T follicular helper cell (primary cell): ENCODE measurements at places on chromosomes 7 and 10.

- DNase-seq = no peak
Measured at GRCh38 chr7:136102881-136103280, 125.7 kb upstream of the MTPN start.

GRCh38 chr10:112799726-112800510 lies 150.1 kb upstream of the TCF7L2 start:
- DNase-seq = no peak

DNA sequence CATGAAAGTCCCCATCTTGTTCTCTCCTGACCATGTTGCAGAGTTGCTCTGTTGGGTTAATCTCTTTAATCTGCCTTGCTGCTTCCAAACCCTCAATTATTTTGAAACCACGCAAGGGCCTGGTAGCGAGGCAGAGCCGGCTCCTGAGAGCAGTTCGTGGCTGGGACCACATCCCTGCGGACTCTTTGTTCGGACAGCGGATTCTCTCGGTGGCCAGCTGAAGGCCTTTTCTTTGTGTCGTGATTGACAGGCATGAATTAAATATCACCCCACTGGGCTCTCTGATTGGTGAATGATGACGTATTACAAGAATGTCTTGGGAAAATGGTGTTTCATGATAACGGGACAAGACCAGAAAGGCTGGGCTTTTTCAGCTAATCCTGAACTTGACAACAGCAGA lies 66.9 kb upstream of the ARHGAP21 start:
- DNase-seq = no peak

- DNase-seq = no peak
Measured at GRCh38 chr10:48670978-48671913, 13.4 kb upstream of the WDFY4 start.

GRCh38 chr7:44964384-44964830 lies 14.4 kb downstream of the MYO1G start:
- no peak for DNase-seq

- DNase-seq = no peak
Measured at GRCh38 chr10:52459097-52459496, 145.0 kb downstream of the DKK1 start.

DNA sequence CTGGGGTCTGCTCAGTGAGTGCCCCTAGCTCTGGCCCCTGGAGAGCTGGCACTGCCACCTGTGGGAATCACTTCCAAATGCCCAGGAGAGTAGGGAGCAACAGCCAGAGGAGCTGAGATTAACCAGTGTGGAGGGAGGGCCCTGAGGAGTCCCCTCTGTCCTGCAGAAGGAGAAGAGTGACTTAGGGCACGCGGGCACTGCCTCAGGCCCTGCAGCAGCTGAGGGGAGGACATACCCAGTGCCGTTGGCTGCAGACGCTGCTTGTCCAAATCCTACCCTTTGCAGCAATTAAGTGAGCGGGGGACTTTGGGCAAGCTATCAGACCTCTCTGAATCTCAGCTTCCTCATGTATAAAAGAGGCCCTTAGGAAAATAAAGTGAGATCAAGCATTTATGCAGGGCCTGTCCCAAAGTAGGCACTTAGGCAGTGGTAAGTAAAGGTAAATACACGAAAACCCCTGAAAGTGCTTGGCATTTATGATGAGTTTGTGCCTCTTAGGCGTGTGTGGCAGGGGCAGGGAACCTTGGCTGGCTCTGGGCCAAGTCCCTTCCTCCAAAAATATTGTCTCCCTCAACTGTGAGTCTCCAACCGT lies 16.9 kb downstream of the PRF1 start:
- no peak for DNase-seq

GRCh38 chr7:41339913-41340676 lies 362.8 kb downstream of the INHBA start:
- DNase-seq = no peak

DNA sequence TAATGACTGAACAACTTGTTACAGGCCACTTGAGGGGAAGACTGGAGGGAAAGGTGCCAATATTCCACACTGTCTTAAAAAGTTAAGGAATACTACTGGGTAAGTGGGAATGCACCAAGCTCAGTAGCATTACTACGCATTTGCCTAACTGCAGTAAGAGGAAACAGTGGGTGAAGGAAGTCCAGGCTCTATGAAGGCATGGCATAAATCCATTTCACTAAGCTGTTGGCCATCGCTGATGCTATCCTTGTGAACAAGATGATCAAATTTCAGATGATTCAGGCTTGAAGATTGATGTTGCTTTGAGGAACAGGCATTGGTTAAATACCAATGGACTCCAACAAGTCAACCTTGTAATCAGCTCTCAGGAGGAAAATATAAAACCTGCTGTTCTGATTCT lies 44.2 kb upstream of the TES start:
- no peak for DNase-seq

DNA sequence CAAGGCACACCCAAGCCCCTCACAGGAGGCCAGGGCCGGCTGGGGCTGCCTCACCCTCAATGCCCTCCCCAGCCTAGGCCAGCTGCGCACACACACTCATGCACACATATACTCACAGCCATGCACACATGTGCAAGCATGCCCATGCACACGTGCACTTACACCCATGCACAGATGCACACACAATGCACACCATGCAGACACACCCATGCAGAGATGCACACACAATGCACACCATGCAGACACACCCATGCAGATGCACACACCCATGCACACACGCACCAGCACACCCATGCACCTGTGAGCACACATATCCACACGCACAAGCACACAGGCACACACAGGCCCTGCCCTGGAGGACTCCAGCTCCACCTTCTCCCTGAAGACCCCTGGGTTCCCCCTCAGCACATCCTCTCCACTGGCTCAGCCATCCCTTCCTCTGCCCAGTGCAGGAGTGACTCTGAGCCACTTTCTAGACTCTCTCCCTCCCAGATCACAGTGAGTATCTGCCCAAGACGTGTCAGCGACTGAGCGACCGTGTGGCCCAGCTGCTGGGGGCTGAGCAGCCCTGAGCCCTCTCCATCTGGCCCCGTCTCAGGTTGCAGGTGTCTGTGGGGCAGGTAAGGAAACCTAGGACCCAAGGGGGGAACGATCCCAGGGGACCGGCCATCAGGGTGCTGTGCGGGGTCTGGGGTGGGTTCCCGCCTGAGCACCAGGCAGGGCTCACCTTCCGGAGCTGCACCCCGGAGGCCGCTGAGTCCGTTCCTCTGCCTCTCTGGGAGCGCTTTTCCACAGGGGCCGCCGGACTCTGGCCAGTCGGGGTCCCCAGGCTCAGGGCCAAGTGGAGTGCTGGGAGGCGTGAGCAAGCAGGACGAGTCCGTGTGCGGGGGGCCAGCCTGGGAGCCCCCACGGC lies 25.8 kb downstream of the AP5Z1 start:
- DNase-seq = no peak

DNA sequence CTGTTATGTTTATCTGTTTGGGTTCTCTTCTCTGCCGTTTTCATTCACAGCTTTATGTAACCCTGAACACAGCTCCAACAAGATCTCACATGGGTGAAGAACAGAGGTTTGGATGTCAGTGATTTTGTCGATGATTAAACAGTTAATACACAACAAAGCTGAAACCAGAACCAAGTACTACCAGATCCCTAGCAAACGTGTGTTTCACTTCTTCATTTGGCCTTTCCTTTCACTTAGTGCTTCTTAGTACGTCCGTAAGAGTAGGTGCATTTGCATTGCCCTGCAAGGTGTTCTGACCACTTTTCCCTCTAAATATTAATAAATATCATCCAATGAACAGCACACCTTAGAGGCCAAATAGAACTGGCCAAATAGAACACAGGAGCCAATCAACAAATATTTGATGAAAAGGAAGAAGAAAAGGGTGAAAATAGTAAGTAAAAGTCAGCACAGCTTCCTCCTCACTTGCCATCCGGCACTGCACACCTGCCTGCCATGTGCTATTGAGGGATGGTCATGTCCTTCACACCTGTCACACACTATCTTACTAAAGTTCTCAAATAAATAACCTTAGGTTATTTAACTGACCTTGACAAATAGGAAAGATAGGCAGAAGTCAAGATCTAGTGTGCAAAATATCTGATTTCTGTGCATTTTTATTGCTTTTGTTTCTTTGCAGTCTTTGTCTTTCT lies 252.6 kb upstream of the ANKRD30A start:
- DNase-seq = no peak

DNA sequence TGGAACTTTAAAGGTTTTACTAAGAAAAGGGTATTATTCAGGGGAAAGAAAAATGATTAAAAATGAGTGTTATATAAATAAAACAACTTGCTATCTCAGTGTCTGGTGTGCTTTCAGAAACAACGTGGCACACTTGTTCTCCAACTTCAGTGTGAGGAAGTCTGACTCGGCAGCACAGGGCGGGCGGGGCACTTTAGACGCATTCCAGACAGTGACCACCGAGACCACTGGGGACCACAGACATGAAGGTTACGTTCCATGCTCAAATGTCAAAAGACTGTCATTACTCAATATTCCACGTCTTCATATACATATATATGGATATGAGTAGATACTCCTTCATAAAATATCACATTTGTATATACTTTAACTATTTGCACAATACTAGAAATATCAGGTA lies 87.0 kb downstream of the LARP4B start:
- no peak for DNase-seq

DNA sequence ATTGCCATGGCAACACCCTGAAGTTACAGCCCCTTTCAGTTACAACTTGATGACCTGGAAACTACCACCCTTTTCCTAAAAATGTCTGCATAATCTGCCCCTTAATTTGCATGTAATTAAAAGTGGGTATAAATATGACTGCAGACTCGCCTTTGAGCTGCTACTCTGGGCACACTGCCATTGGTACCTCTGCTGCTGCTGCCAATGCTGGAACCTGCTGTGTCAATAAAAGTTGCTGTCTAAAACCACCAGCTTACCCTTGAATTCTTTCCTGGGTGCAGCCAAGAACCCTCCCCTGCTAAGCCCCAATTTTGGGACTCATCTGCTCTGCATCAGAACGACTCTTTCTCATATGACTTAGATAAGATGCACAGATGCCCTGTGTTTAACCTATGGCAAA lies 10.2 kb upstream of the FRA10AC1 start:
- no peak for DNase-seq

DNA sequence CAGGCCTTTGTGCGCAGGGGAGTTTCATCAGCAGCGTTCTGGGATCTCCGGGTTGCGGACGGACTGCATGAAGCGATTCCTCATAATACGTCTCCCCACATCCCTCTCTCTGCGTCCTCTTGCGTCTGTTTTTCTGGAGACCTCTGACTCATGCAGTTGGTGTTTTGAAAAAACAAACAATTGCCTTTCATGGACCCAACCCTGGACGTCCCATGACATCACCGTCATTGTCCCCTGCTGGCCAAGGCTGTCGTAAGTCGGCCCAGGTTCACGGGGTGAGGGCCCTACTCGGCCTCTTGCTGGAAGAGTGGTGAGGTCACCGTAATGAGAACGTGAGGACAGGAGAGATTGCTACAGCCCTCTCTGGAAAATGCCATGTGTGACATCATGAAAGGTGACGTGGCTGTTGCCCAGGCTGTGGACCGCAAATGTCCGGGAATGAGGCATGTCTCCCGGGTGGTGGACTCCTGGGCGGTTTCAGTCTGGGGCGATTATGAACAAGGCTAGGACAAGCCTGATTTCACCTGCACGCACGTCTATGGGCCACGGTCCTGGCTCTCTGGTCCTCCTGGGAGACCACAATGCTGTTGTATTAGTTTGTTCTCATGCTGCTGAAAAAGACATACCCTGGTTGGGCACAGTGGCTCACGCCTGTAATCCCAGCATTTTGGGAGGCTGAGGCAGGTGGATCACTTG lies 9.8 kb upstream of the MAFK start:
- no peak for DNase-seq

- no peak for DNase-seq
Measured at GRCh38 chr7:81462672-81463071, 307.2 kb downstream of the HGF start.

DNA sequence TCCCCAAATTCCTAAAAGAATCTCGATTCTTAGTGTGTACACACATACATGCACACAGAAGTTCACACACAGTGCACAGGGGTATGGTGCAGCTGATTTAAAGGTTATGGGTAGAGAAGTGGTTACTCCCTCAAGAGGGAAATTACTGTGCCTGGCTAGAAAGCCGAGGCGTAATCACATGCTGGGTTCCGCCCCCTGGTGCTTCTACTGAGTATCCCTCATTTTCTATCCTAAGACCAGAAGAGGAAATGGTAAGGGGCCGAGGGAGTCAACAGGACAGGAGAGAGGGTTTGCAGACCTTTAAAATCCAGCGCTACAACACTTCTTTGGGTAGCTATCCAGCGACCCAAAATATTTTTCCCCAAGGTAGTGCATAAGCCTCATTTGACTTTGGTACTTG lies 147.3 kb upstream of the TMEM196 start:
- no peak for DNase-seq

GRCh38 chr10:71319042-71319799 lies at the start of gene SLC29A3:
Gene SLC29A3, plus strand, starts transcription at chr10:71319259. Its CDS starts 51 bp downstream, at chr10:71319310.
- DNase-seq = peak; percentile 75

DNA sequence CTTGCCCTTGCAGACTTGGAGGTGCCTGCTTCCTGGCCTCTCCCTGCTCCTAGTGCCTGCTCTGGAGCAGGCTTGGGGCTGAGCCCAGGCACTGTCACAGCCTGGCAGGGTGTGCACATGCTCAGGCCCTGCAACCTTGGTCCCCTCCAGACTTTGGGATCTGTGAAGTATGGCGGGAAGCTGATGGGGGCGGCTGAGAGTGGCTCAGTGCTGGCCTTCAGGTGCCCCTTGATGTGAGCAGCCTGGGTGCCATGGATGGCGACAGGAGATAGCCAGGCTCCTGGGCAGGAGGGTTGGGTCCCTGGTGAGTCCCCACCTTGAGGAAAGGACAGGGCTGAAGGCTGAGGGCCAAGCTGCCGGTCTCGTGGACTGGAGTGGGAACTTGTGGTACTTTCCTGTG lies 700.4 kb upstream of the KCND2 start:
- DNase-seq = no peak

DNA sequence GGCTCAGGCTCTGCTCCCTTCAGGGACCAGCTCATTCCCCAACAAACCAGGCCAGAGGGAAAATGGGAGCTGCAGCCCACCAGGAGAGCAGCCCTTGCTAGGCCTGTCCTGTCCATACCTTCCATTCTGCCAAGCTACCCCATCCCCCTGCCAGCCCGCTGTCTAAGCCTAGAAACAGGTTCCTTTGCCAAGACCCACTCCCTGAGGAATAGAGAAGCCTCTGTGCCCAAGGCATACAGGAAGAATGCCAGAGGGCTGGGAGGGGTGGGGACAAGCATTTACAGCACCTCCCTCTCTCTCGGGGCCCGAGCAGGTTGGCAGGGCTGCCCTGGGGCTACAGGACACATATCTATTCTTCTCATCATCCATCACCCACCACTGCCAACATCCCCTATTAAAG lies 178.3 kb downstream of the GRID1 start:
- DNase-seq = no peak

DNA sequence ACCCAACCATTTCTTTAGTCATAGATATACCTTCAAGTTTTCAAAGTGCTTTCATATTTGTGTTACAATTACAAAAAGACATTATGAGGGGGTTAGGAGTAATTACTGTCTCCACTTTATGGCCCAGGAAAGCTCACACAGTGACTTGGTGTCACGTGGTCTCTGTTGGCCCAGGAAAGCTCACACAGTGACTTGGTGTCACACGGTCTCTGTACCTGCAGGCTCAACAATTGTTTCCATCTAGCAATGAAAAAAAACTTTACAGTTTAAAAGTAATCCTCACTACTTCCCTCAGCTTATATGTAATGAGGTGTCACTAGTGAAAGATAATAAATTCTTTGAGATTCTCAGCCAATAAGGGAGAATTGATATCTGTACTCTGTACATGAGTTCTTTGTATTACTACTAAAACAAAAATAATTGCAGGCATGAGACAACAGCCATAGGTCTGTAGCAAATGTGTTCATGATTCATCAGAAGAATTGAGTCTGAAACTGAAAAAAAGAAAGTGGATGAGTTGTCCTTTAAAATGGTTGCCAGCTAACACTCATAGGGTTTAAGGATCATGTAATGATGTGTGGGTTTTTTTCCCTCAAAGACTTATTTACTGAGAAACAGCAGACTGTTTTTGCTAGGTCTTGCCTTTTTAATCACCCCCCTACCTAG lies 10.9 kb downstream of the OGDH start:
- DNase-seq = no peak
